Vagina (tissue), 2 donors: ENCODE measurements at places on chromosomes 5 and 9. TPM values are rescaled to one million over a fixed set of nuclear protein-coding genes. Genes with fewer than 3 reads are reported as not detected.

DNA sequence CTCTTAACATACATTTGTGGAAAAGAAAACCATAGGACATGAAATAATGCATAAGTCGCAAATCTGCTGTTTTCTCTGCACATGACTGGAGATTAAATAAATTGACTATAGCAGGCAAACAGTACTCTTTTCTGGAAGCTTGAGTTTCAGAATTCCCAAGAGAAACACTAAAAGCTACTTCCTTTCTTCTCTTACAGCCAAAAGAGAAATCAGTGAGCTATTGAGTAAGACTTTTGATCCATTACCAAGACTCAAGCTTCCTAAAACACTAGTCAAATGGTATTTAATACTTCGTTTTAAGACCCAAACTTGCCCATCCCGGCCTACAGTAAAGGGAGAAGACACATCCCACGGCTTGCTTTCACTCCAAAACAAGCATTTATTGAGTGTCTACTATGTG is 335.8 kb upstream of the PUM3 start:
- DNase-seq, result no peak

DNA sequence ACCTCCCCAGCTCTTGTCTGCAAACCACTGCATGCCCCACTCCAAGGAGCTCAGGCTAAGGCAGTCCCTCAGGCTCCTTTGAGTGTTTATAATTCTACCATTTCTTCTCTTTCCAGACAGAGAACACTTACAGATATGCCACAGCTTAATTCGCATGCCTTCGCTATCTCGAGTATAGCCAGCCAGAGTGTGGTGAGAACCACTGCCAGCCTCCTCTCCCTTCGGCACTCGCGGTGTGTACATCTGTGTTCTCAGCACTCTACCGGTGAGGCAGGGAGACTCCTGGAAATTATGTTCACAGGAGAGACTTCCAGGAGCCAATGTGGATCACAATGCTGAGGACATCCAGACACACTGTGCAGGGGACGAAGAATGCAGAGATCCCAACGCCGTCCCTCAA is 143.7 kb upstream of the IRX1 start:
- peak; percentile 76 for DNase-seq

DNA sequence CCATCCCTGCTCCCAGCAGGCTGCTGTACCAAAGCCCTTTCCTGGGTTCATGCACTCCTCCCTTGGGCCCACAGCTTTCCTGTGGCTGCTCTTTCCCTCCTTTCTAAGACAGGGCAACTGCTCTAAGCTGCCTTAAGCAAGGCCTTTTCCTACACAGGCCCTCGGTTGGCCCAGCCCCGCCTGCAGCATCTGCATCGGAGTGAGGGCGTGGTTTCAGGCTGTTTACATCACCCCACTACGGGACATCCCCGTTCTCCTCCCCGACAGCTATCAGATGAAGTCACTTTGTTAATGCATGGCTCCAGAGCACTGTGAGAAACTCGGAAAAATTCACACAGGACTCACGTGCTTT is 3.4 kb downstream of the DPH7 start:
- no peak for DNase-seq

DNA sequence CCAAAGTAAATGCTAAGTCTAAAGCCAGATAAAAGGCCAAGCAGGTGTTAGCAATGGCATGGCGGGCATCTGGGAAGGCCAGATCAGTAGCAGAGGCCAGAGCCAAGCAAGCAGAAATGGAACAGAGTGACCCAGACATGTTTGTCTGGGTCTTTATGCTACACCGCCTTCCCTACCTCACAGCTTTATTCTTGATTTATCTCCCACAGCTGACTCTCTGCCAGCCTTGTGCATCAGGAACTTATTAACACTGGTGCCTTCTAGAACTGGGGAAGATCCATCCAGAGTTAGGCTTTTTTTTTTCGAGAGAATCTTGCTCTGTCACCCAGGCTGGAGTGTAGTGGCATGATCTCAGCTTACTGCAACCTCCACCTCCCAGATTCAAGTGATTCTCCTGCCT is 112.5 kb upstream of the SLC44A1 start:
- no peak for DNase-seq

DNA sequence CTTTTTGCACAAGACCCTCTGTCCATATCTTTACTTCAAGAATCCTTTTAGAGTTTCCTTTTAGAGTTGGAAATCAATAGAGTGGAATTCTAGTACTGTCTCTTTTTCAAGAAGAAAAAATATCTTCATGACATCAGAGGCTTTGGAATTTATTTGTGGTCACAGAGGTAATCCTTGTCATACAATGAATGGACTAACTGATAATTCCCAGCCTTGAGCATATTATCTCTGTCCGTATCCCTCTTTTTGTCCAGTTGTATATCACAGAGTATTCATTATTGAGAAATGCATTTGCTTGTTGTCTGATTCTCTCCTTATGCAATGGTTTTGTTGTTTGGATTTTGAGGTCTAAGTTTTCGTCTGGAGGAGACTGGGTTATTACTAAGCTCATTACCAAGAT is 82.0 kb upstream of the HAPLN1 start:
- DNase-seq, result no peak

DNA sequence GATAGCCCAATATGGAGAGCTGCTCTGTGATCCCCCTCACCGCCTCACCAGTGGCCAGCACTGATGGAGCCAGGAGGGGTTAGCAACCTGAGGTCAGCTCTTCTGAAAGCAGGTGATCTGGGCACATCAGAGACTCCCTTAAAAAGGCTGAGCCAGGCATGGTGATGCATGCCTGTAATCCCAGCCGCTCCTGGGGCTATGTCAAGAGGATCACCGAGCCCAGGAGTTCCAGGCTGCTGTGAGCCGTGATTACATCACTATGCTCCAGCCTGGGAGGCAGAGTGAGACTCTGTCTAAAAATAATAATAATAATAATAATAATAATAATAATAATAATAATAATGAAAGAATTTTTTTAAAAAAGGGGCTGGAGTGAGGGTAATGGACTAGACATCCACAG is 66.6 kb upstream of the HRH2 start:
- DNase-seq, result no peak

DNA sequence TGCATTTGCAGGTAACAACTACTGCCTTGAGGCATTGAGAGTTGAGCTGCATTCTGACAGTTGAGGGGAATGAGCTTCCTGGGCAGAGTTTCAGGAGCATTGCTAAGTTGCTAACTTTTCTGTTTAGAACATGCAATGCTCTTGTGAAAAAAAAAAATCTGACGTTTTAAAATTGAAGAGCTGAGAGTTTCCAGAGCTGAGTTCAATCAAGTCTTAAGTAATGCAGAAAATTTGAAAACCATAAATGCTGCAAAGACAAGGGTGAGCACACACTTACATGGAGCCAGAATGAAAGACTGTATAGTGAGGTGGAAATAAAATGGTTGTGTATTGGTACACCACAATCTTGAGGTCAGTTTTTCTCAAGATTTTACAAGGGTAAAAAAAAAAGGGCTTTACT is 166.0 kb downstream of the GABRB2 start:
- no peak for DNase-seq

- DNase-seq, result no peak
These were observed 2.0 kb upstream of the ZNF622 start for GRCh38 chr5:16467363-16468219.

- no peak for DNase-seq
These were observed 197.0 kb downstream of the MCTP1 start for GRCh38 chr5:95087816-95088317.

- no peak for DNase-seq
These were observed 72.1 kb upstream of the XPA start for GRCh38 chr9:97769208-97769607.

DNA sequence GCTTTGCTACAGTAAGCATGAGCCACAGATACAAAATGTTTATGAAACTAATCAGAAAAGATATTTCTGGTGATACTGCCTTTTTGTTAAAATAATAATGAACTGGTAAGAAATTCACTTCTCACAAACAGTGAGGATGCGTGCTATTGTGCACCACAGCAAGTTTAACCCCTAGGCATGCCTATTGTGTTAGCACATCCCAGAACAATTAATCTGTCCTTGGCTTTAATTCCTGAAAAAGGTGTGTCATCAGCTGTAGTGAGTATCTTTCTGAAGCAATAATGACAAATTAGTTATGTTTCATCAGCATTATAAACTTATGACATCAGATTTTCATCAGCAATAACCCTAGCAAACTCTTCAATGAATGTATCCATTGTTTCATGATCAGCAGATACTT is 1307.2 kb downstream of the EFNA5 start:
- no peak for DNase-seq

GRCh38 chr5:19497229-19497815 is 490.7 kb downstream of the CDH18 start:
- DNase-seq, result no peak

DNA sequence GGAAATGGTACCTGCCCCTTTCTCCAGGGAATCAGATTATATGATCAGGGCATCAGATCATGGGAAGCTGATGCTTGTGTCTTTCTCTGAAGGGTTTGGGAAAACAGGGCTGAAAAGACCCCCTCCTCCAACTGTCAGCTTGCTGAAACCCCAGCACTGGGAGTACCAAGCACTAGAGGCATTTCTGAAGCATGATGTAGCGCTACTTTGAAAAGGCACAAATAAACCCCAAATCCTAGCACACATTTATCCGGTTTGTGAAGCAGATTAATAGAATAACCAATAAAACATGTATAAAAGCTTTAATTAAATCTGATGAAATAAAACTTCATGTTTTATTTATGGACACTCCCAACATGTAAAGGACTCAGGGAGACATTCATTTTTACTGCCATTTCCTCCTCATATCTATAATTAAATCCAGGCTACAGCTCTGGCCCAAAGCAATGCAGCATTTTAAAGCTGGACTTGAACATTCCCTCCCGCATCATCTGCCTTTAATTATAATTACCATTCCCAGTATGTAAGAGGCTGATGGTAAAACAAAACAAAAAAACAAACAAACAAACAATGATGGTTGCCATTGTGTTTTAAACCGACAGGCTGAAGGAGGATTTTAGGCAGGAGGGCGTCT is 298.2 kb upstream of the RFX3 start:
- DNase-seq, result no peak

DNA sequence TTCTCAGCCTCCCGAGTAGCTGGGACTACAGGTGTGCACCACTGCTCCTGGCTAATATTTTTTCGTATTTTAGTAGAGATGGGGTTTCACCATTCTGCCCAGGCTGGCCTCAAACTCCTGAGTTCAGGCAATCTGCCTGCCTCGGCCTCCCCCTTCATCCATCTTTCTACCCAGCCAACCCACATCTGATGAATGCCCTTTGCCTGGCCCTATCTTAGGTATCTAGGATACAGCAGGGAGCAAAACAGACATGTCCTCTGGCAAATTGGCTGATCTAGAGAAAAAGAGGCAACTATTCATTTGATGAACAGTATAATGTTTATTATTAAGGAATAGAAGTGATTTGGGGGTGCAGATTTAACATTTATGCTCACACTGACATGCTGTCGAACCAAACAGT is 123.0 kb downstream of the TRIO start:
- no peak for DNase-seq

- no peak for DNase-seq
These were observed 11.7 kb downstream of the B4GALT1 start for GRCh38 chr9:33155393-33155792.

DNA sequence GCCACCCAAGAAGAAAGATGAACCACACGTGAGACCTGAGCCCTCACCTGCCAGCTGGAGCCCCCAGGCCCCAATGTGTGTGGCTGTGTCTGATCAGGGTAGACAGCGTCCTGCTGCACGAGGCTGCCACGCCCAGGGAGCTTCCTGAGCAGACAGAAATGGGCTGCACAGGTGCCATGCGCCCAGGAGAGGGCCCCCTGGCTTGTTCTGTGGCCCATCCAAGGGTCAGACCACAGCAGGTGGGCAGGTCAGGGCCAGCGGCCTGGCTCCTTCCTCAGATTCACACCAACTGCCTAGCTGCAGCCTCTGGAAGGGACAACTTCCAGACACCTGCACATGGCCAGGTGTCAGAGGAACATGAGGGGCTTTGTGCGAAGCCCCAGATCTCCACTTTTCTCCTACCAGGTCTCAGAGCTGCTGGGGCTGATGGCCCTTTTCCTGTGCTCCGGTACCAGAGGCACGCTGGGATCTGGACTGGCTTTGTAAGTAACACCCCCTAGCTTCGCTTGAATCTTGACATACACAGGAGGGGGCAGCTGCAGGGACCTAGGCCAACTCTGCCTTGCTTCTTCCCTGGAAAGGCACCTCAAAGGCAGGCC is 10.8 kb downstream of the SARDH start:
- no peak for DNase-seq

GRCh38 chr5:57611177-57611576 is 128.6 kb upstream of the ACTBL2 start:
- DNase-seq, result no peak

- DNase-seq, result no peak
These were observed 615 bp downstream of the ATG10 start for GRCh38 chr5:81972492-81972783.

GRCh38 chr9:134868751-134869553 is 11.7 kb upstream of the FCN2 start:
- DNase-seq, result no peak

GRCh38 chr5:95134326-95134725 is 150.6 kb downstream of the MCTP1 start:
- no peak for DNase-seq

DNA sequence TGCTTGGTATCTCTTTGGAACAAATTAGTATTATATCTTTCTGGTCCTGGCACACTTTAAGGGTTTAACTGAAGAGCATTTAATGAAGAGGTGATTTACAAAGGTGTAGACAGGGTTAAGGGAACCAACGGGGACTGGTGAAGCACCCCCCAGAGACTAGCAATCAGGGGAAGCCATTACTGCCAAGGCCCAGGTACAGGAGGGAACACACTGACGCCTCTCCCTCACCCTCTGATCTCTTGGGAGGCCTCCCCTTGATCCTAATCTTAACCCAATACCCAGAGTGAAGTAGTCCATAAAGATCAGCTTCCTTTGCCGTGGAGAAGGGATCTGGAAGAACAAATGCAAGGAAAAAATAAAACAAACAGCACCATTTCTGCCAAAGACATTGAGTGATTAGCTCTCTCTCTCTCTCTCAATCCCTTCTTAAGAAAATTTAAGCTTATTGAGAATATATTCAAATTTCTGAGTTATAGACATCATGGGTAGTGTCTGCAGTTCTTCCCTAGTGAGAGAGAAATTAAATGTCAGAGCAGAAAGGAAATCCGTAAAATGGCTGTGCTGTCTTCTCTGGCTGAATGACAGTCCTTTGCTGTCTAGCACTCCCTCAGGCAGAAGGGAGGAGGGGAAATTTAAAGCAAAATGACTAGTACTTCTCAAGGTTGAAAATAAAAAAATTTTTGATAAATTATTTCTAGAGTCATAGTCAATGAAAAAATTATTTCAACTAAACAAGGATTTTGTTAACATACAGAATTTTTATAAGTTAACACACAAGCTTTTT is 20.0 kb downstream of the F2R start:
- no peak for DNase-seq

The TMEM215 gene
- not detected for total RNA-seq

The TAF1L gene
- not detected for total RNA-seq

The TAF11L14 gene
- not detected for total RNA-seq

The ANP32B gene
- 75.1 TPM for total RNA-seq

The PCDHGB4 gene
- total RNA-seq, result 10.3 TPM

The PCDHGC4 gene
- total RNA-seq, result 4.9 TPM
